ENCODE measurements at places on chromosomes 4 and X.

DNA sequence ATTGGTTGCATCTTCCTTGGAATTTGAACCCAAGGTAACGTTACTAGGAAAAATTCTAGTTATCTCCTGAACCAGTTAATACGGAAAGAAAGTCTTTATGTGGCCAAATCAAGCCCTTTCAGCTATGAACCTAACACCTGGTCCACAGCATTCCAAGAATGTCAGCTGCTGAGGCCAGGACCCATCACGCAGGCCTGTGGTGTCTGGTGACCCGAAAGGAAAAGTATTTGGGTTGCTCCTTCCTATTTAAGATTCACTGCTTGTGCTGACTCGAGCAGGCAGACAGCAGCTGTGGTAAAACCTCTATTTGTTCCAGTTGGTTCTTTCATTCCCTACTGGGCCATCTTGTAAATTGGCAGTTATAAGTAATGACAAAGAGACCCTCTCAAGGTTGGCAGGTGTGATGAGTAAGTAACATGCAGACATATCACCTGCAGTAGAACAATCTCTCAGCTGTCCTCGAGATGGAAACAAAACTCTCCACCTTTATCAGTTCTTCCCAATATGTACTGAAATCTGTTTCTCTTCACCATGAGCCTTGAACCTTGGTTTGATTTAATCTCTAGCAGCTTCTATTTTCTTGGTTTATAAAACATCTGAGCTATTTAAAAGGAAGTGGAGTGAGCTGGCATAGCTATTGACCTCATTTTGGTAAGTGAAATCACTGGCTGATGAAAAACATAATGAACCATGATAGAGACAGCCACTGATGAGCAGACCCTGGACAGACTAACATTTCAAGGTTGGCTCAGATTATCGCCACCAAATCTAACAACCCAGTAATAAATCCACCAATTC lies 182.1 kb upstream of the SMIM31 start:
- H3K4me3 ChIP-seq = no peak overlapping the region
- no peak for DNase-seq
- no peak overlapping the region for H3K27ac ChIP-seq
- no peaks in the 10 kb centered on the region for H3K4me1 ChIP-seq

- DNase-seq = no peak
- peaks cover 97% of the 10 kb centered on the region for H3K36me3 ChIP-seq
- no peak overlapping the region for H3K4me3 ChIP-seq
Observed at GRCh38 chr4:153476829-153477574, 10.8 kb downstream of the TMEM131L start.

DNA sequence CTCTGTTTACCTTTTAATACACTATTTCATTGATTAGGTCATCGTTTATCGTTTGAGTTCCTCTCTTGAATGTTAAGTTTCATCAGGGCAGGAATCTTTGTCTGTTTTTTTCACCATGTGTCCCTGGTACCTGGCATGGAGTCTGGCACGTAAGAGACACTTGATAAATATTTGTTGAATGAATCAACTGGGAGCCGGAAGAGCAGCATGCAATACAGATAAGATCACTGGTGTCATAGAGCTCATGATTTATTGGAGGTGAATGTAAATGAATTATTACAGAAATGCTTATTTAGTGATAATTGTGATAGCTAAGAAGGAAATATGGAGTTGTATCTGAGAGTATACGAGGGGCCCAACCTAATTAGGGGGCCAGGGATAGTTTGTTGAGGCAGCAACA lies 62.8 kb downstream of the UCHL1 start:
- H3K27me3 ChIP-seq = no peaks in the 10 kb centered on the region
- H3K4me1 ChIP-seq = no peaks in the 10 kb centered on the region
- DNase-seq = no peak
- no peak overlapping the region for H3K4me3 ChIP-seq

GRCh38 chr4:153451911-153452657 lies 14.1 kb upstream of the TMEM131L start:
- H3K27me3 ChIP-seq = no peaks in the 10 kb centered on the region
- no peak overlapping the region for H3K4me3 ChIP-seq
- H3K27ac ChIP-seq = peak overlapping the region; percentile 53
- DNase-seq = no peak
- no peaks in the 10 kb centered on the region for H3K36me3 ChIP-seq
- H3K4me1 ChIP-seq = peaks cover 36% of the 10 kb centered on the region

DNA sequence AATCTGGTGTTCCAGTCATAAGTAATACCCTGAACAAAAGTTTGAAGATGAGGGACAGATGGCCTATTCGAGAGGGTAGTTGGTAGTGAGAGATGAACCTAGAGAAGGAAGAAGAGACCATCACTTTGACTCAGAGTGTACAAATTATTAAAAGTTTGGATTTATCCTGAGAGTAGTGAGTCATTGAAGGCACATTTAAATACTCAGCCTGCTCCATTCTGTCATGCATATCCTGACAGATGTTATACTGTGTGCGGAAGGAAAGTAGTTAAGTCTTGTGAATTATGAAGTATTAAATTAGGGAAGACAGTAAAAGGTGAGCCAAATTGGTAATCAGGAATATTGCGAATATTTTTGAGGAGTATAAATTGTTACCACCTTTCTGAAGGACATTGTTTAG lies 93.1 kb downstream of the KLHL34 start:
- H3K27me3 ChIP-seq = no peaks in the 10 kb centered on the region
- DNase-seq = no peak
- no peaks in the 10 kb centered on the region for H3K4me1 ChIP-seq
- H3K36me3 ChIP-seq = no peaks in the 10 kb centered on the region

- no peak overlapping the region for H3K4me3 ChIP-seq
- no peaks in the 10 kb centered on the region for H3K4me1 ChIP-seq
- H3K36me3 ChIP-seq = peaks cover 56% of the 10 kb centered on the region
Observed at GRCh38 chrX:150753357-150753756, 60.2 kb downstream of the MTMR1 start.

DNA sequence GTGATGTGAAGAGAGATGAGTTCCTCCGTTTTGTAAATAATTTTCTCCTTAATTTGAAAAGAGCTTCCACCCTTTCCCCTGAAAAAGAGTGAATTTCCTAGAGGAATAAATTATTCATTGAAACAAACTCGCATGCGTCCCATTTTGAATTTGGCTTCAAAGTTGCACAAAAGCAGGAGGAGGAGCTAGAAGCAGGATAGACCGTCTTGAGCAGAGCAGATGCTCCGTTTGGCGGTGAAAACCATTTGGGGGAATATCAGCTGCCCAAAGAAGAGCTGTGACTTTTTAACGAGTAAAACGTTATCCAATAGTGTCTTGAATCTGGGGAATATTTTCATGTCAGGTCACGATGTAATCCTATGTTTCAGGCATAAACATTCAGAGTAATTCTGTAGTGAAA lies 42.0 kb downstream of the FAM149A start:
- DNase-seq = no peak
- H3K27ac ChIP-seq = no peak overlapping the region
- no peak overlapping the region for H3K4me3 ChIP-seq
- H3K27me3 ChIP-seq = no peaks in the 10 kb centered on the region
- H3K4me1 ChIP-seq = no peaks in the 10 kb centered on the region

- H3K36me3 ChIP-seq = no peaks in the 10 kb centered on the region
- H3K27ac ChIP-seq = no peak overlapping the region
- DNase-seq = no peak
- no peaks in the 10 kb centered on the region for H3K27me3 ChIP-seq
Observed at GRCh38 chr4:148263127-148263526, 179.1 kb downstream of the NR3C2 start.

DNA sequence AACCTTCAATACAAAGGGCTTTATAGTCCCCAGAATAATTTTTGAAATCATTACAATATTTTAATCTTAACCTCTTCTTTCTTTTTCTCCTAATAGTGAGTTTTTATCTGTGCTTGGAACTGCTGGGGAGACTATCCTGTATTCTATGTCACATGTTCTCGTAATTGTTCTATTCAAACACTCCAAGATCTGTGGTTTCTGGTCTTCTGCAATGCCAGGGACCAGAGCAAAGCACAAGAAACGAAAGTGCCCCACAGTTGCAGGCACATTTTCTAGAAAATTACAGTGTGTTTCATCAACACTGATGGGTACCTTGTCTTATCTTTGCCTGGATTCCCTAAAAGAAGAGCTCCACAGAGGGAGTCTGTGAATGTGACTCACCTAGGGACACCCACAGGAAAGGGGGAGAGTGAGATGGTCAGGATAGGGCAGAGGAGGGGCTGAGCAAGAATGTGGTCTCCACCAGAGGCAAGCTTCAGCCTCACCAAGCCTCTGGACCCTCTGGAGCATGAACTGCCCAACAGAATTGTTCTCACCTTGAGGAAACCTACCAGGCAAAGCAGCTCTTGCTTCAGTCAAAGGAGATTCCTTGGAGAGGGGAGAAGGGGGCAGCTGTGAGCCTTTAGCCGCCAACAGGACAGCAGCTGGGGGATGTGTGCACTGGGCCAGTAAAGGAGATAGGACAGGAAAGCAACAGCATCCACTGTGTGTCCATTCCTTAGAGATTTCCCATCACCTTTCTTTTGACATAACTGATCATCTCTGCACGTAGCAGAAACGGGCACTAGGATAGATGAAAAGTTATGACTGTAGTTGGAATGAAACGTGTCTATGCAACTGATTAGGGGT lies 25.9 kb downstream of the UNC5C start:
- DNase-seq = no peak
- peak overlapping the region; percentile 50 for H3K27ac ChIP-seq
- H3K4me3 ChIP-seq = no peak overlapping the region
- peaks cover 13% of the 10 kb centered on the region for H3K4me1 ChIP-seq

DNA sequence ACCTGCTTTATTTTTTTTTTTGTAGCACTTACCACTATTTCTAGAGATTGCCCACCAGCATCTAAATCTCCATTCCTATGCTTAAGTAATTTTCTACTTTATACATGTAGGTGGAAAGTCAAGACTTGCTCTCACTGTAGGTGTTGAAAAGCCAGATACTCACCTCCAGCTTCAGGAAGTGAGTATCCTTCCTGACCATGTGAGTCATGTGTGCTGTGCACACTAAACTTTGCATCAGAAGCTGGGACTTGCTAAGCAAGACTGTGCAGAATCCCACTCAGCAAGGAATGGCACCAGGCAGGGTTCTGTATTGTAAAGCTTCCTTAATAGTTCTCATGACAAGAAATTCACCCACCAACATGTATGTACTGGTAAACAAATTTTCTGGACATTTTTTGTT lies 151.8 kb downstream of the POU4F2 start:
- DNase-seq = no peak
- no peak overlapping the region for H3K27ac ChIP-seq
- H3K36me3 ChIP-seq = no peaks in the 10 kb centered on the region
- no peaks in the 10 kb centered on the region for H3K4me1 ChIP-seq
- H3K4me3 ChIP-seq = no peak overlapping the region
- no peaks in the 10 kb centered on the region for H3K27me3 ChIP-seq

DNA sequence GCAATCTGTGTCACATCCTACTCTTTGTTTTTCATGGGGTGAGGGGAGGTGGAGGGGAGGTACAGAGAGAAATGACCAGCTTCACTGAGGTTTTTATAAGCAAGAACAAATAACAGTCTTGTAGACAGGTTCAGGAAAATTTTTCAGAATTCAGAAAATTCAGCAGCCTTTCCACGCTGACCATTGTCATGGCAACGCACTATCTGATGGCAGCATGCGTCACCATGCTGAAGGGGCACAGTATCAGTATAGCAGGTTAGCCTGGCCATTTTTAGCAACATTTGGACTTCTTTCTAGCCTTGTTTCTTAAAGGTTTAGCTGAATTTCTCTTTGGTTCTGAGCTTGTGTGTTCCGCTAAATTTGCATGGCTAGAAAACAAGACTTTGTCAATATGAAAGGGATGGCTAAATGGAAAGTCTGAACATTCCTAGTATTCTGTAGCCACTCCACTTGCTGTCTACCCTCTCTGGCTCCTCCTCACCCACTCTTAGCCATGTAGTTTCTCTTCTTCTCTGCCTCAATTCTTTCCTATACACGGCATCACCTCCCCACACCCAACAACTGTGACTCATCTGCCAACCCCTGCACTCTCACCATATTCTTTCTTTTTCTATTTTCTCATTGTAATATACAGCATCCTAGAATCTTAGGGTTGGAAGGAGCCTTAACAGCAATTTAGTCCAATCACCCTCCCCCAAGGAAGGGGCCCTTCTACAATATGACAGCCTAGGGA lies 42.7 kb upstream of the CITED1 start:
- no peaks in the 10 kb centered on the region for H3K27me3 ChIP-seq
- DNase-seq = no peak
- H3K4me3 ChIP-seq = no peak overlapping the region
- no peaks in the 10 kb centered on the region for H3K4me1 ChIP-seq
- H3K27ac ChIP-seq = no peak overlapping the region
- peaks cover 4% of the 10 kb centered on the region for H3K36me3 ChIP-seq

GRCh38 chr4:172874944-172875343 lies 293.7 kb upstream of the GALNT7 start:
- no peaks in the 10 kb centered on the region for H3K36me3 ChIP-seq
- H3K4me3 ChIP-seq = no peak overlapping the region
- no peak overlapping the region for H3K27ac ChIP-seq
- DNase-seq = no peak
- H3K4me1 ChIP-seq = no peaks in the 10 kb centered on the region
- H3K27me3 ChIP-seq = no peaks in the 10 kb centered on the region

GRCh38 chrX:131187206-131187605 lies 101.9 kb downstream of the IGSF1 start:
- no peaks in the 10 kb centered on the region for H3K4me1 ChIP-seq
- no peaks in the 10 kb centered on the region for H3K27me3 ChIP-seq
- no peak overlapping the region for H3K27ac ChIP-seq
- DNase-seq = no peak

DNA sequence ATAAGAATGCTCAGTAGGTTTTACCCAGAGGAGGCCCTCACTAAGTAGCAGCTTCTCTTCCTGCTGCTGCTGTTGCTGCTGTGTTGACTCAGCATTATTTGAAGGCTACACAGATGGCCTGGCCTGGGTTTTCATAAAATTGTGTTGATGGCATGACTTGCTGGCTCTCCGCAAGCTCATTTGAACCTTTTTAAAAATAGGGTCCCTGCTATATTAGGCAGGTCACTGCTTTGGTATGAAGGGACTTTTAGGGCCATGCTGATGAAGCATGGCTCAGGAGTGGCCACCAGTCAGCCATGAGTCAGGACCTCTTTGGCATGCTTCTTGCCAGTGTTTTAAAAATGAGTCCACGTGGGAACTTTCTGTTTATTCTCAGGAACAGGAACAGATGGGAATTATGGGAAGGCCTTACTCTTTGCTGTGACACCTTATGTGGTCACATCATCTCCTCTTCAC lies 128.7 kb downstream of the MID1IP1 start:
- H3K36me3 ChIP-seq = no peaks in the 10 kb centered on the region
- no peak overlapping the region for H3K4me3 ChIP-seq
- peaks cover 4% of the 10 kb centered on the region for H3K4me1 ChIP-seq
- no peak overlapping the region for H3K27ac ChIP-seq
- no peaks in the 10 kb centered on the region for H3K27me3 ChIP-seq

- peak; percentile 58 for DNase-seq
- peak overlapping the region; percentile 74 for H3K4me3 ChIP-seq
Observed at GRCh38 chrX:49172280-49172780, 632 bp downstream of the PLP2 start.

DNA sequence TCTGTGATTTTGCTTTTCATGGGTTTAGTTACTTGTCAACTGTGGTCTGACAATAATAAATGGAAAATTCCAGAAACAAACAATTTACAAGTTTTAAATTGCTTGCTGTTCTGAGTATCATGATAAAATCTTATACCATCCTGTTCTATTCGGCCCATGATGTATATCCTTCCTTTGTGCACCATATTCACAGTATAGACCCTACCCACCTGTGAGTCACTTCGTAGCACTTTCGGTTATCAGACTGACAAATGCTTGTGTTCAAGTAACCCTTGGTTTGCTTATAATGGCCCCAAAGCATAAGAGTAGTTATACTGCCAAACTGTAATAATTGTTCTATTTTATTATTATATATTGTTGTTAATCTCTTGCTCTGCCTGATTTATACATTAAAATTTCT lies 1183.4 kb upstream of the PCDH7 start:
- no peak overlapping the region for H3K27ac ChIP-seq
- no peaks in the 10 kb centered on the region for H3K4me1 ChIP-seq
- no peaks in the 10 kb centered on the region for H3K36me3 ChIP-seq
- no peak for DNase-seq
- no peak overlapping the region for H3K4me3 ChIP-seq

Data from DND-41 (cell line).